Ecto neural progenitor cell (in vitro differentiated cells): ENCODE measurements at places on chromosomes 5 and 9.

DNA sequence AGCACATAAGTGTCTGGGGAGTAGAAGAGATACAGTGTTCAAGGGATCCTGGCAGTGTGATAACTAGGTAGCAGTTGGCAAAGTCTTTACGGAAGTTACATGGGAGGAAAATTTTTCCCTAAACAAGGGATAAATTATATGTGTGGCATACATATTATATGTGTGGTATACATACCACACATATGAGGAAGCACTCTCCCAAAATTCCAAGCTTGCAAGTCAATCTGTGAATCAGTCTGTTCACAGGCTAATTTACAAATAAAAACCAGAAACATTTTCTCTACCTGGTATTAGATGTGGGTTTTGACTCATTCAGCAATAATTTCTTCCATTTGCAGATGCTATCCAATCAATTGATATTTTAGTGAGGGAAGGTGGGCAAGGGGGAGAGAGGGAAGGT is 110.0 kb downstream of the ISOC1 start:
- no peak for DNase-seq

GRCh38 chr5:533955-534742 is 9.9 kb upstream of the SLC9A3 start:
- no peak for DNase-seq

DNA sequence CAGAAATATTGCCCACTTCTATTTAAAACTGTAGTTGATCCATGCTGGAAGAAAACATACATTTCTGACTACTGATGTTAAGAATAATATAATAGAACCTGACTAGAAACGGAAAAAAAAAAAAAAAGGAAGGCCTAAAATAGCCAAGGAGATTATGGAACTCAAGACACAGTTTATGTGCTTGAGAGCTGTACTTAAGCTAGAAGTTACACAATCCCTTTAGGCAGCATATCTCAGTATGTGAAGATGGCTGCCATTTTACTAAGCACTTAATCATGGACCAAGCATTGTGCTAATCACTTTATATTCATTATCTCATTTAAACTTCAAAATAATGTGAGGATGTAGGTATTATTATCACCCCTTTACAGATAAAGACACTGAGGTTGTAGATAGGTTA is 73.0 kb upstream of the NR4A3 start:
- no peak for DNase-seq

DNA sequence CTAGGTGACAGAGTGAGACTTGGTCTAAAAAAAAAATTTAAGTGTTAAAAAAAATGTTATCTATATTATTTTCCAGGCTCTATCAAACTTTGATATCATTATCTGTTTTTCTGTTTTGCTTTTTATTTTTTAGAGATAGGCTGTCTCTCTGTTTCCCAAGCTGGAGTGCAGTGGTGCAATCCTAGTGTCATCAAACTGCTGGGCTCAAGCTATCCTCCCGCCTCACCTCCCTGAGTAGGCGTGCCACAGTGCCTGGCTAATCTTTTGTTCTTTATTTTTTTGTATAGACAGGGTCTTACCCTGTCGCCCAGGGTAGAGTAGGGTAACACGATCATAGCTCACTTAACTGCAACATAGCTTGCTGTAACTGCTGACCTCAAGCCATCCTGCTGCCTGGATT is 14.4 kb downstream of the SEC24A start:
- no peak for DNase-seq

DNA sequence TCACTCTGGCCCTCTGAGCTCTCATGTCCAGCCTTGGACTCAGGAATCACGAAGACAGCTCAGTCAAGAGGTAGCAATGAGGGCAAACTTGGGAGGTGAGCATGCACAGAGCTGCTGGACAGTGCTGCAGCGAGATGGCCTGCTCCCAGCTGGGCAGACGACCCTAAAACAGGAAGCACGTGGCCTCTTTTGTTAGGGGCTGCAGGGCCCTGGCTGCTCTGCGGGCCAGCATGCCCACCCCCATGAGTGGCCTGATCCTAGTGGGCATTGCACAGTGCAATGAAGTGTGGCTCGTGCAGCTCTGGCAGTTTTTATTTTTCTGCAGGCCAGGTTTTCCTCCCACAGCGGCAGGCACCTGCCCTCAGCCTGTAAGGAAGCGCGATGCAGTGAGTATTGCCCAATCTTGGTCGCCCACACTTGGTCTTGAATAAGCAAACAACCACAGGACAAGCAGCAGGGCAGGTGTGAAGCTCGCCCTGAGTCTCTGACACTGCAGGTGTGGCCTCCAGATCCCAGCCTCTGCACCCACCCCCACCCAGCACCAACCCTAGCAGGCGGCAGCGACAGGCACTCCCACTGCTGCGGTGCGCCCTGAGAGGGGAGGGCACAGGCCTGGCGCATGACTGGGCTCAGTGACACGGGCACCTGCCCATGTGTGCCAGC is 60.8 kb downstream of the SEMA4D start:
- DNase-seq = no peak

DNA sequence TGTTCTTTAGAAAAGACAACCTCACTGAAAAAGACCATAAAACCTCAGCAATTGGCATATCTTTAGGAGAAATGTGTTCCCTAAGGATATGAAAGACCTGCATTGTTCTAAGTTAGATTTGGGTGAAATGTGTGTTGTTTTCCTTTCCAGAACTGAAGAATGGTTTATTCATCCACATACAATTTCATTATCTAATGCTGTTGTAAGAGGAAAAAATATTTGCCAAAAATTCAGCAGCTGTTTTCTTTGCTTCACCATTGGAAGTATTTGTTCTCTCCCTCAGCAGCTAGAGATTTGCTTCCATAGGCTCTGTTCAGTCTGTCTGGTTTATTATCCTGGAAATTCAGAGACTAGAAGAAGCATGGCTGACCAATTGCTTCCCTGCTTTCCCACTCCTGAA is 150.9 kb downstream of the ISOC1 start:
- DNase-seq = no peak

- DNase-seq = no peak
Observed at GRCh38 chr5:39775086-39775796, 350.5 kb upstream of the DAB2 start.

DNA sequence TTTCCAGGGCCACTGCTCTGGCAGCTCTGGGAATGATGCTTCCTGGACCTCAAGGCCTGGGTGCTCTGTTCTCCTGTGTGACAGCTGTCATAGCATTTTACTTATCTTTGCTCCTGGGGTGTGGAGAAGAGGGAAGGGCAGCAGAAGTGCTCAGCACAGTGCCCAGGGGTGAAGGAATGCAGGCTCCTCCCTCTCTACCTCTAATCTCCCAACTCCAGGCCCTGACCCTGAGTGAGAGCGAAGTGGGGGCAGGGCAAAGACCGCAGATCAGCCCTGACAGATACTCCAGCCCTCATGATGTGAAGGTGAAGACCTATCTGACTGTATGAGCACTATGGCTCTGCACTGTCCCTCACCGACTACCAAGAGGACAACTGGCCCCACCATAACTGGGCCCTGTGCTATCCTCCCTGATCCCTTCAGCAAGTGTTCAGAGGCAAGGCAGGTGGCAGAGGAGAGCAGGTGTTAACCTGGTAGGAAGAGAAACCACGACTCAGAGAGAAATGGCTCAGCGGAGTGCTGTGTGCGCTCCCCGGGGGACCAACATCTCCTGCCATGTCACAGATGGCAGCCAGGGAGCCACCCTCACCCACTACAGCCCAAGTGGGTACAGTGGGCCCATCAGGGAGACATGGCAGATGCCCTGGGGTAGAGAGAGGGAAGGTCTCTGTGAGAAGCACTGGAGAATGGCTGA is 16.8 kb downstream of the ACSL6 start:
- no peak for DNase-seq

- DNase-seq = no peak
Observed at GRCh38 chr5:94239266-94239665, 379.1 kb downstream of the KIAA0825 start.

- no peak for DNase-seq
Observed at GRCh38 chr5:129857116-129857515, 47.1 kb upstream of the CHSY3 start.

- no peak for DNase-seq
Observed at GRCh38 chr9:35938474-35939356, 19.2 kb downstream of the OR2S2 start.
